ENCODE measurements at places on chromosomes 7 and 10. TPM values are rescaled to one million over a fixed set of nuclear protein-coding genes. Genes with fewer than 3 reads are reported as not detected.

C10orf143 gene
- 0.85 TPM for total RNA-seq

IDI1 gene
- 124 TPM for total RNA-seq

PRSS2 gene
- total RNA-seq: not detected

CALHM3 gene
- total RNA-seq: not detected

PRKCQ gene
- under 0.01 TPM for total RNA-seq

HYAL4 gene
- not detected for total RNA-seq

ADCYAP1R1 gene
- not detected for total RNA-seq

NEBL gene
- under 0.01 TPM for total RNA-seq

SPAM1 gene
- total RNA-seq: not detected

FAM25C gene
- total RNA-seq: not detected

SPDYE6 gene
- total RNA-seq: not detected

UPK3B gene
- total RNA-seq: 0.46 TPM

ZMIZ2 gene
- total RNA-seq: 6.8 TPM

TFR2 gene
- 0.14 TPM for total RNA-seq

OGDHL gene
- 0.14 TPM for total RNA-seq

ITPRID1 gene
- not detected for total RNA-seq

Data from smooth muscle cell of bladder (primary cell).